ENCODE measurements at places on chromosomes 6 and 20. TPM values are rescaled to one million over a fixed set of nuclear protein-coding genes. Genes with fewer than 3 reads are reported as not detected.

The SIRPG gene
- polyA plus RNA-seq, result 0.10 TPM

The MAFB gene
- 3.8 TPM for polyA plus RNA-seq

The EDN1 gene
- polyA plus RNA-seq, result 6.8 TPM

The B3GAT2 gene
- 0.10 TPM for polyA plus RNA-seq

The AK9 gene
- polyA plus RNA-seq, result 13.6 TPM

The TDP2 gene
- polyA plus RNA-seq, result 22.6 TPM

DNA sequence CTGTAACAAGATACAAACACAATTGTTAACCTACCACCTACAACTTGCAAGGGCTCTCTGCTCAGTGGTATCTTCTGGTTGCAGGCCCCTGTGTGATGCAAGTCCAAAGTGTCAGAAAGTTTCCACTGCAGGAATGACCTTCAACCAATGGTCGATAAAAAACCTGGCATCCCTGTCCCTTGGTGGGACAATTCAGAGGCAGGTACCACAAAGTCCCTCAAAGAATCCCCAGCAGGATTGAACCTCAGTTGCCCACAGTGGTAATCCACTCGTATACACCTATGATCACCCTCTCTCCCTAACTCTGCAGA, 15.9 kb downstream of the GLO1 start:
- peaks cover 27% of the 10 kb centered on the region for H3K4me1 ChIP-seq
- H3K27ac ChIP-seq, result no peak overlapping the region
- no peak for DNase-seq
- no peaks in the 10 kb centered on the region for H3K27me3 ChIP-seq

GRCh38 chr6:52377538-52378221, 15.7 kb downstream of the PAQR8 start:
- H3K27me3 ChIP-seq, result no peaks in the 10 kb centered on the region
- no peaks in the 10 kb centered on the region for H3K36me3 ChIP-seq

DNA sequence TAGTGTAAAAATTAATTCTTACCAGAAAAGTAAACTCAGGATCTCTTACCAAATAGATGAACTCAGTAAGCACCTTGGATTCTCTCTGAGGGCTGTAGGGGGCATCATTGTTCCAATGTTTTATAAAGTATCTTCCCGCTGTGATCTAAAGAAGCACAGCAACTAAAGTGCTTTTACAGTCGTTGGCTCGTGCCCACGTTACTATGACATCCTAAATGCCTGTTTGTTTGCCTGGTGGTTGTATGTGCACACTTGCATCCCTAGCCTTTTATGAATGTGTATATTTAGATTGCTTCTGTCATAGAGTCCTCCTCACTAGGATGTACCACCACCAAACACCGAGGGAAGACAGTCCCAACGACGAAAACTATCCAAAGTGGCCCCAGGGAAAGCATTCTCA, 34.5 kb downstream of the SLX4IP start:
- H3K27ac ChIP-seq, result no peak overlapping the region
- H3K4me1 ChIP-seq, result peaks cover 51% of the 10 kb centered on the region
- DNase-seq, result no peak
- no peaks in the 10 kb centered on the region for H3K36me3 ChIP-seq
- no peak overlapping the region for H3K4me3 ChIP-seq

DNA sequence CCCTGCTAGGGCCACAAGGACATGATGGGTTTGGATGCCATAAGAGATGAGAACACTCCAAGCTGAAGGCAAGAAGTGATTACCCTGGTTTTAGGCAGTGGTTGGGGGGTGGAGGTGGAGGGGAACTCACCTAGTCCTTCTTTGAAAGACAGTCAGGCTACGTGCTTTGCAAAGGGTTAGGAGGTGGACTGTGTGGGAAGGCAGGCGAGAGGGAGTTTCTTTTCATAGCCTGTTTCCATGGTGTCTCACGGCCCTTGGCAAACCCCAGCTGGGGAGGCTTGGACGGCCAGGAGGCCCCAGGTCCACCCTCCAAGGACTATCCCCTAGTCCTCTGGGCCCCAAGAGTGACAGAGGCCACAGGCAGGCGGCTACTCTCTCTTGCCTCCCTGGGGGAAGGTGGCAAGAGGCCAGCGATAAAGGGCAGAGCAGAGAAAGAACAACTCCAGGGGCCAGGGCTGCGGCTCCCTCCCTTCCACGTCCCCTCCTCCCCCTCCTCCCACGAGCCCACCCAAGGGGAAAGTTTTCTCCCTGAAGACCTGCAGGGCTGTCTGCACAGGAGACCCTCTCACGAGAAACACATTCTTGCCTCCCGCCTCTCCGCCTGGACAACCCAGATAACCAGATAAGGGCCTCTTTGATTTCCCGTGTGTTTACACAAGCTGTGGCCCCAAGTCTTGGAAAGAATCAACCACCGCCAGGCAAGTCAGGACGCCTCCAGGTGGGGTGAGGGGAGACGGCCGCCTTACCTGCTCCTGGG, 74.4 kb downstream of the NOL4L start:
- no peaks in the 10 kb centered on the region for H3K36me3 ChIP-seq
- H3K27ac ChIP-seq, result peak overlapping the region; percentile 38
- no peak overlapping the region for H3K4me3 ChIP-seq
- no peaks in the 10 kb centered on the region for H3K27me3 ChIP-seq
- DNase-seq, result no peak

GRCh38 chr6:13260831-13261230, 67.5 kb downstream of the TBC1D7 start:
- no peak for DNase-seq
- no peaks in the 10 kb centered on the region for H3K27me3 ChIP-seq
- no peaks in the 10 kb centered on the region for H3K36me3 ChIP-seq
- peaks cover 5% of the 10 kb centered on the region for H3K4me1 ChIP-seq
- no peak overlapping the region for H3K27ac ChIP-seq

DNA sequence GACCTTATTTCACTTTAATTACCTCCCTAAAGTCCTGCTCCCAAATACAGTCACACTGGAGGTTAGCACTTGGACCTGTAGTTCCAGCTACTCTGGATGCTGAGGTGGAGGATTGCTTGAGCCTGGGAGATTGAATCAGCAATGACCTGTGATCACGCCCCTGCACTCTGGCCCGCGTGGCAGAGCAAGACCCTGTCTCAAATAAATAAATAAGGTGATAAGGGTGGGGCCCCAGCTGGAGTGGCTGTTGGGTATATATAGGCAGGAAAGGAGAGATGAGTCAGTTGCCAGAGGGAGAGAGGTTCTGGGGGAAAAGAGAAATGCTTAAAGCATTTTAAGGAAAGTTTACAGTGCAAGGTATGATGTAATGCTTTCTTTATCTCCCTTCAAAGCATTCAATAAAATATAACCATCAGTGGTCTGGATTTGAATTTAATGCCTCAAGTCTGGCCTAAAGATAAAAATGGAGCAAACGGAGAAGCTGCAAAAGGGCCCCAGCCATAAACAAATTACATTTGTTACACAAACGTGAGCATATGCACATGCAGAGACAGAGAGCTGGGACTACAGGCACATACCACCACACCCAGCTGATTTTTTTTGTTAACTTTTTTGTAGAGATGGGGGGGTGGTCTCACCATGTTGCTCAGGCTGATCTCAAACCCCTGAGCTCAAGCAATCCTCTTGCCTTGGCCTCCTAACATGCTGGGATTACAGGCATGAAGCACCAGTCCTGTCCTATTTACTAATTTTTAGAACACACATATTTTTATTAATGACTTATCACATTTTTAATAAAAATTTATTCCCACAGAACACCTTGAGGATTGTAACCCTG, 6.1 kb upstream of the PM20D2 start:
- H3K27ac ChIP-seq, result no peak overlapping the region
- no peaks in the 10 kb centered on the region for H3K27me3 ChIP-seq
- peaks cover 14% of the 10 kb centered on the region for H3K4me1 ChIP-seq
- no peaks in the 10 kb centered on the region for H3K36me3 ChIP-seq
- no peak overlapping the region for H3K4me3 ChIP-seq

DNA sequence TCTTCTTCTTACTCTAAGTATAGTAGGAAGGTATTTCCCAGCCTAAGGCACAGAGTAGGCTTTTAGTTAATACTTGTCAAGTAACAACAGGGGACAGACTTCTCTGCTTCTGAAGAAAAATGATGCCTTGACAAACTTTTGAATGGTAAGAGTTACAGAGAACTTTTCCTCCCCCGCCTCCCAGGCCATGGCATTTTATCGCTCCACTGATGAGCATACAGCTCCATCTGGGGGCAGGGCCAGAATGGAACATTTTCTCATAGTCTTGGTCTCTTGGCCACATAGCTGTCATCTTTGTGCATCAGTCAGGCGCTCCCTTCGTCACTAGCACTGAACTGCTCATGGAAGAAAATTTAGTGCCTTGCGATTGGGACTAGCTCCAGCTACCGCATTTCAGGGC, 1066.8 kb upstream of the CITED2 start:
- H3K4me1 ChIP-seq, result peaks cover 34% of the 10 kb centered on the region
- no peak overlapping the region for H3K4me3 ChIP-seq
- peak overlapping the region; percentile 19 for H3K27ac ChIP-seq
- DNase-seq, result peak; percentile 79
- H3K36me3 ChIP-seq, result no peaks in the 10 kb centered on the region

- peaks cover 14% of the 10 kb centered on the region for H3K36me3 ChIP-seq
- H3K4me3 ChIP-seq, result no peak overlapping the region
- H3K4me1 ChIP-seq, result no peaks in the 10 kb centered on the region
- no peak overlapping the region for H3K27ac ChIP-seq
- H3K27me3 ChIP-seq, result no peaks in the 10 kb centered on the region
Measured at GRCh38 chr6:46876126-46876525, 45.6 kb downstream of the ADGRF5 start.

DNA sequence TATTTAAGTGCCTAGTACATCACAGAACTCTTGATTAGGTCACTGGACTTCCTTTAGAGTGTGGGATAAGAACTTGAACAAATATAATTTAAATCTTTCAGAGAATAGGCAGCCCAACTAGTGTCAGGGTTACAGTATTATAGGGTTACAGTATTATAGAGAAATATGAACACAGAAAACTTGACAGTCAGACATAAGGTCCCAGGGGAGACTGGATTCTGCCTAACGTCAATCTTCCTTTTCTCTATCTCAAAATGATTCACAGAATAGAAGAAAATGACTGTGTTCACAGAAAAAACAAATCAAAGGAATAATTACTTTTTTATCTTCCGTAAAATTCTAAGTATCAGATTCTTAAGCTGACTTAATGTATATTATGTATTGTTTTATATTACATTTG, 623.8 kb downstream of the HTR1B start:
- no peak overlapping the region for H3K4me3 ChIP-seq
- H3K36me3 ChIP-seq, result no peaks in the 10 kb centered on the region
- no peak for DNase-seq
- H3K4me1 ChIP-seq, result no peaks in the 10 kb centered on the region
- no peak overlapping the region for H3K27ac ChIP-seq

DNA sequence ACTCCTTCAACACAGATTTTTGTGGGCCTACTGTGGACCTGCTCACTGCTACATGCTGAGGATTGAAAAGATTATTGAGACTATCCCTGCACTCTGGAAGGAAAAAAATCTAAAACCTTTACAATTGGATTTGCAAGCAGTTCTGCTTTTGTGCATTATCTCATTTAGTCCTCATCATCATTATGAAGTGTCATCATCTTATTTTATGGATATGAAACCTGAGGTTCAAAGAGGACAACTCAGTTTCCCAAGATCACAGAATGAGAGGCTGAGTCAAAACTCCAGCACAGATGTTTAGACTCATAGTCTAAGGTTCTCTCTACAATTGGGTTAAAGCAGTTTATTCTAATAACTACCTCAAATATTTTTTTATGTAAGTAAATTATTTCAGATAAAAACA, 160.2 kb upstream of the MARCKS start:
- no peak overlapping the region for H3K4me3 ChIP-seq
- H3K27me3 ChIP-seq, result no peaks in the 10 kb centered on the region
- DNase-seq, result no peak
- peak overlapping the region; percentile 22 for H3K27ac ChIP-seq
- no peaks in the 10 kb centered on the region for H3K4me1 ChIP-seq

GRCh38 chr6:26305641-26305969, 59.4 kb upstream of the BTN3A2 start:
- H3K27me3 ChIP-seq, result no peaks in the 10 kb centered on the region
- peak overlapping the region; percentile 13 for H3K4me3 ChIP-seq
- H3K36me3 ChIP-seq, result no peaks in the 10 kb centered on the region
- H3K4me1 ChIP-seq, result no peaks in the 10 kb centered on the region
- H3K27ac ChIP-seq, result no peak overlapping the region
- DNase-seq, result no peak

- peaks cover 15% of the 10 kb centered on the region for H3K4me1 ChIP-seq
- H3K27me3 ChIP-seq, result no peaks in the 10 kb centered on the region
- no peak overlapping the region for H3K27ac ChIP-seq
- H3K4me3 ChIP-seq, result no peak overlapping the region
Measured at GRCh38 chr20:25619514-25619913, 4.3 kb downstream of the NANP start.

GRCh38 chr6:50966986-50967385, 148.3 kb downstream of the TFAP2B start:
- no peak overlapping the region for H3K27ac ChIP-seq
- no peaks in the 10 kb centered on the region for H3K27me3 ChIP-seq
- DNase-seq, result no peak
- no peaks in the 10 kb centered on the region for H3K36me3 ChIP-seq

GRCh38 chr20:1939270-1939595, 44.0 kb downstream of the SIRPA start:
- H3K4me3 ChIP-seq, result no peak overlapping the region
- no peak for DNase-seq
- H3K4me1 ChIP-seq, result peaks cover 17% of the 10 kb centered on the region
- no peaks in the 10 kb centered on the region for H3K27me3 ChIP-seq
- H3K36me3 ChIP-seq, result no peaks in the 10 kb centered on the region
- no peak overlapping the region for H3K27ac ChIP-seq

GRCh38 chr20:14049111-14049510, 53.8 kb downstream of the MACROD2 start:
- no peak for DNase-seq
- H3K27me3 ChIP-seq, result no peaks in the 10 kb centered on the region
- H3K36me3 ChIP-seq, result no peaks in the 10 kb centered on the region
- H3K4me3 ChIP-seq, result no peak overlapping the region

- H3K4me3 ChIP-seq, result no peak overlapping the region
- no peaks in the 10 kb centered on the region for H3K36me3 ChIP-seq
- no peak overlapping the region for H3K27ac ChIP-seq
- H3K27me3 ChIP-seq, result peaks cover under 1% of the 10 kb centered on the region
- H3K4me1 ChIP-seq, result peaks cover 2% of the 10 kb centered on the region
Measured at GRCh38 chr6:44556046-44556445, 168.5 kb downstream of the CDC5L start.

- peaks cover 10% of the 10 kb centered on the region for H3K36me3 ChIP-seq
- no peak for DNase-seq
- no peaks in the 10 kb centered on the region for H3K4me1 ChIP-seq
- H3K4me3 ChIP-seq, result no peak overlapping the region
- H3K27ac ChIP-seq, result no peak overlapping the region
Measured at GRCh38 chr20:45952861-45953260, 18.4 kb downstream of the PCIF1 start.
